ENCODE measurements at places on chromosomes 1 and 21. TPM values are rescaled to one million over a fixed set of nuclear protein-coding genes. Genes with fewer than 3 reads are reported as not detected.

GRCh38 chr1:155178441-155179111 is 4.9 kb downstream of the TRIM46 start:
- DNase-seq = no peak
- no peak overlapping the region for H3K27ac ChIP-seq
- no peaks in the 10 kb centered on the region for H3K36me3 ChIP-seq
- peaks cover 21% of the 10 kb centered on the region for H3K4me1 ChIP-seq
- H3K27me3 ChIP-seq = no peaks in the 10 kb centered on the region
- H3K4me3 ChIP-seq = no peak overlapping the region

- H3K4me1 ChIP-seq = peaks cover 21% of the 10 kb centered on the region
- peak; percentile 83 for DNase-seq
- no peaks in the 10 kb centered on the region for H3K36me3 ChIP-seq
- H3K4me3 ChIP-seq = peak overlapping the region; percentile 18
- peak overlapping the region; percentile 84 for H3K27ac ChIP-seq
Measured at GRCh38 chr1:176211396-176212165, 4.5 kb upstream of the COP1 start.

DNA sequence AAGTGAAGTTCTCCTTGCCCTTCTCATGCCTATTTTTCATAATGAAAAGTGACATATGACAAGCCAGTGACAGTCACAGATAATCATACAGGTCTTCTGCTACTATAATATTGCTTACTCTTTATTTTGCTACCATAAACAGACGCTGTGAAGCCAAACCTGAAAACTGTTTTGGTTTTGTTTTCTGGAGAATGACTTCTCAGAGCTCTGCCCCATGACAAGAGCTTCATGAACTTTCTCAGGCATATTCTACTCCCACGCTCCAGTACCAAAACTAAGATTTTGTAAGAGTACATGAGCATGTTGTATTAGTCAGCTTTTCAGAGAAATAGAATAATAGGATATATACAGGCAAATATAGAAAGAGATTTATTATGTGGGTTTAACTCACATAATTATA is 64.3 kb upstream of the VTCN1 start:
- no peak overlapping the region for H3K4me3 ChIP-seq
- H3K27me3 ChIP-seq = no peaks in the 10 kb centered on the region
- H3K4me1 ChIP-seq = peaks cover 21% of the 10 kb centered on the region
- no peaks in the 10 kb centered on the region for H3K36me3 ChIP-seq

MX2 gene
- total RNA-seq = 3.4 TPM

DNA sequence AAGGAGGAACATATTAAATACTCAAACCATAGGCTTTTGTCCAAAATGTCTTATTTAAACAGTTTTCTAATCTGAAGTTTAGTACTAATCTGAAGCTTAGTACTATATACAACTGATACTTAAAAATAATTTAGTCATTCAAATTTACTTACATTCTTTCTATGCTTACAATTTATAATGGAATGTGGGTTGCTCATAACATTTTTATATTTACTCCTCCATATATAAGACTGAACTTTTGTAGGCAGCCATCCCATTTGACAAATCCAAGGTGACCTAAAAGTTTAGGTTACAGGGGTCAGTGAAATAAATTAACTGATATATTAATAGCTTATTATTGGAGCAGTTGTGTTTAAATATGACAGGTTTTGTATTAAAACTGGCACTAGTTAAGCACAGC is 570.6 kb downstream of the DPYD start:
- H3K27ac ChIP-seq = no peak overlapping the region

CHI3L1 gene
- not detected for total RNA-seq

GRCh38 chr1:168319691-168320090 is 39.0 kb downstream of the TBX19 start:
- H3K27ac ChIP-seq = no peak overlapping the region
- no peak for DNase-seq
- no peaks in the 10 kb centered on the region for H3K36me3 ChIP-seq
- H3K27me3 ChIP-seq = no peaks in the 10 kb centered on the region

GRCh38 chr21:32611471-32611997 is 643 bp downstream of the CFAP298 start:
- peaks cover 3% of the 10 kb centered on the region for H3K36me3 ChIP-seq
- H3K27ac ChIP-seq = peak overlapping the region; percentile 68
- H3K4me3 ChIP-seq = peak overlapping the region; percentile 90

- H3K36me3 ChIP-seq = no peaks in the 10 kb centered on the region
- peaks cover 18% of the 10 kb centered on the region for H3K4me1 ChIP-seq
- no peak for DNase-seq
Measured at GRCh38 chr1:91835087-91835521, 50.8 kb downstream of the TGFBR3 start.

- no peaks in the 10 kb centered on the region for H3K4me1 ChIP-seq
- peaks cover 19% of the 10 kb centered on the region for H3K27me3 ChIP-seq
- no peak for DNase-seq
- H3K27ac ChIP-seq = no peak overlapping the region
Measured at GRCh38 chr1:231162297-231162969, 575 bp downstream of the TRIM67 start.

GRCh38 chr1:247849616-247850015 is 7.4 kb upstream of the TRIM58 start:
- H3K36me3 ChIP-seq = no peaks in the 10 kb centered on the region
- H3K27me3 ChIP-seq = no peaks in the 10 kb centered on the region
- no peaks in the 10 kb centered on the region for H3K4me1 ChIP-seq
- H3K4me3 ChIP-seq = no peak overlapping the region

- no peak overlapping the region for H3K4me3 ChIP-seq
- no peaks in the 10 kb centered on the region for H3K27me3 ChIP-seq
- H3K27ac ChIP-seq = no peak overlapping the region
- peaks cover 15% of the 10 kb centered on the region for H3K4me1 ChIP-seq
Measured at GRCh38 chr1:6803357-6803756, 18.1 kb downstream of the CAMTA1 start.

DNA sequence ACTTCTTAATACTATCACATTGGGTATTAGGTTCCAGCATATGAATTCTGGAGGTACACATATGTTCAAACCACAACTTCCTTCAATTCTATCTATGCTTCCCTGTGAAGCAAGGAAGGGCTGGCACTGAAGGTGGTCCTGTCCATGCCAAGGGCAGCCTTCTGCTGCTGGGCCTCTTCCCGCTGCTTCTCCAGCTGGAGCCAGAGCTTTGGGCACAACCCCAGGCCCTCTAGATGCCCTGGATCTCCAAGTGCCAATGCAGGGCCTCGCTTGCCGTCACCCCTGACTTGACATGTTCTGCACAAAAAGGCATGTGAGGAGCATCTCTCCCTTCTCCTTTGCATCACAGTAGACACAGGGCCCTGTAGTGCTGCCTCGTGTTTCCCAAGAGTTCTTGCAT is 62.6 kb downstream of the STYXL2 start:
- no peaks in the 10 kb centered on the region for H3K27me3 ChIP-seq
- no peak overlapping the region for H3K27ac ChIP-seq
- no peaks in the 10 kb centered on the region for H3K36me3 ChIP-seq
- no peak for DNase-seq
- H3K4me1 ChIP-seq = peaks cover 36% of the 10 kb centered on the region

COL16A1 gene
- 3.6 TPM for total RNA-seq

DNA sequence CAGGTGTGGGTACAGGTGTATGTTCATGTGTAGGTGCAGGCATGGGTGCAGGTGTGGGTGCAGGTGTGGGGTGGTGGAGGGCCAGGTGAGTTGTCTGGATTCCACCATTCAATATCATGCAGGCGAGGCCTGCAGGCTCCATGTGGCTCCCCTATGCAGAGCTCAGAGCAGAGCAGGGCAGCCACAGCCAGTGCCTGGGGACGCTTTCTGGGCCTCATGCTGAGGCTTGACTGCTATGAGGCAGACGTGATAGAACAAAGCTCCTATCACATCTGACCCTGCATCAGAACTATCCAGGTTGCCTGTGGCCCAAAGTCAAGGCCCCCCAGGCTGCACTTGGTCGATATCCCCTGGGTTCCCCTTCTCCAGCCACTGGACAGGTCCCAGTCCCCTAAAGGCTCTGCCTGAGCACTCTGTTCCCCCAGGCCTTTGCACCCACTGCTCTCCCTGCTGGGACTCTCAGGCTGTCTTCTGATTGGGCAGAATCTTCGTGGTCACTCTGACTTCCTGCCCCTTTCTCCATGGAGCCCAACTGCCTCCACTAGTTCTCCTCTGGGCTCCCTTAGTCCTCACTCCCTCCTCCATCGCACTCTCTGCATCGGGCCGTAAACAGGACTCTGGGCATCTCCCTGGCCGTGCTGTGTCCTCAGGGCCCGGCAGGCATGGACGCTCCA is 78.6 kb upstream of the ACTL8 start:
- no peaks in the 10 kb centered on the region for H3K36me3 ChIP-seq
- DNase-seq = no peak
- H3K27ac ChIP-seq = no peak overlapping the region
- no peaks in the 10 kb centered on the region for H3K27me3 ChIP-seq
- H3K4me3 ChIP-seq = no peak overlapping the region

CYP2J2 gene
- 1.6 TPM for total RNA-seq

PDZK1IP1 gene
- total RNA-seq = 8.5 TPM

DNA sequence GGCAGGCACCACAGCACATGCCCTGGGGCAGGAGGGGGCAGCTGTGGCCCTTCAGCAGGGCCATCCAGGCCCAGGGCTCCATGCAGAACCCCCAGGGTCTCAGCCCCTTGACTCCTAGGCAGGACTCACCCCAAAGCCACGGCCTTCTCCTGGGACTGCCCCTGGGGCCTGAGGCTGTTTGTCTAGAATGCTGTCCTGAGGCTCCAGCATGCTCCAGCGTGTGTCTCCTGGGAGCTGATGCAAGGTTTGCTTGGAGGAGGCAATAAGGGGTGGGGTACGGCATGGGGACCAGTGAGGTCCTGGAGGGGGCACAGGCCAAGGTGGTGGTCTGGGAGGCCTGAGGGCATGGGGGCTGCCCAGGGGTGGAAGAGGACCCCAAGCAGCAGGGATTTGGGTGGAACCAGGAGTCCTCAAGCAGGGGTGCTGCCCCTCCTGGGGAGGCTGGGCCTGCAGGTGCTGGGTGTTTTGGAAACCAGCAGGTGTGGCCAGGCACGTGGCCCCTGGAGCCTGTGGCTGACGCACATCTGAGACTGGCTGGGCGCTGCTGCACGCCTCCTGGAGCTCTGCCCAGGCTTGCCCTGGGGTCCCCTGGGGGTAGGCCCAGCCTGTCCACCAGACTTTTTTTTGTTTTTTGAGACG is 7.8 kb upstream of the CALML6 start:
- peaks cover 12% of the 10 kb centered on the region for H3K4me1 ChIP-seq
- H3K36me3 ChIP-seq = no peaks in the 10 kb centered on the region
- no peak for DNase-seq
- H3K27me3 ChIP-seq = no peaks in the 10 kb centered on the region
- no peak overlapping the region for H3K4me3 ChIP-seq

DNA sequence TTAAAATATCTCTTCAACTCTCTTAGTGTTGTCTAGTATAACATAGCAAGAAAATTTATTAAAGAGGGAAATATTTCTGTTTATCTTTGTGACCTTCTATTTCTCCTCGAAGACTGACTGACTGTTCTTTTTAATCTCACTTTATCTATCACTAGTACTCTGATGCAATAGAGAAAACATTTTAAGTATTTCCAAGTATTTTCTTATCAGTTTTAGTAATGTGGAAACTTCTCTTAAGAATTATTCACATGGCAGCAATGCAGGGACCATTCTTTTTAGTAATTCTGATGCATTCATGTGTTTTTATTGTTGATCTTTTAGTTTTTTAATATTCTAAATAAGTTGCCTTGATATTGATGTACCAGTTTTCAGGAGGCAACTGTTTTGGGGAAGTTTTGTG is 115.7 kb downstream of the NEK7 start:
- DNase-seq = no peak
- H3K4me1 ChIP-seq = no peaks in the 10 kb centered on the region
- H3K27me3 ChIP-seq = no peaks in the 10 kb centered on the region
- H3K27ac ChIP-seq = no peak overlapping the region

RHCE gene
- total RNA-seq = 0.78 TPM

DNA sequence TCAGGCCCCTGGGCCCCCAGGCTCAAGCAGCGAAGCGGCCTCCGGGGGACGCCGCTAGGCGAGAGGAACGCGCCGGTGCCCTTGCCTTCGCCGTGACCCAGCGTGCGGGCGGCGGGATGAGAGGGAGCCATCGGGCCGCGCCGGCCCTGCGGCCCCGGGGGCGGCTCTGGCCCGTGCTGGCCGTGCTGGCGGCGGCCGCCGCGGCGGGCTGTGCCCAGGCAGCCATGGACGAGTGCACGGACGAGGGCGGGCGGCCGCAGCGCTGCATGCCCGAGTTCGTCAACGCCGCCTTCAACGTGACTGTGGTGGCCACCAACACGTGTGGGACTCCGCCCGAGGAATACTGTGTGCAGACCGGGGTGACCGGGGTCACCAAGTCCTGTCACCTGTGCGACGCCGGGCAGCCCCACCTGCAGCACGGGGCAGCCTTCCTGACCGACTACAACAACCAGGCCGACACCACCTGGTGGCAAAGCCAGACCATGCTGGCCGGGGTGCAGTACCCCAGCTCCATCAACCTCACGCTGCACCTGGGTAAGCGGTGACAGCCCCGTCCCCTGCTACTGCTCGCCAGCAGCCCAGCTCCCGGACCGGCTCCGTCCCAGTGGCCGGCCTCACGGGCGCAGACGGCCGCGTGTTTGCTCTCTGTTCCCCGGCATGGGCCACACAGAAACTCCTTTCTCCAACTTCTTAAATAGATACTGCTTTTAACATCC is 539 bp downstream of the LAMC1 start:
- no peaks in the 10 kb centered on the region for H3K27me3 ChIP-seq
- H3K36me3 ChIP-seq = no peaks in the 10 kb centered on the region

GRCh38 chr1:6870086-6870485 is 84.8 kb downstream of the CAMTA1 start:
- H3K4me1 ChIP-seq = no peaks in the 10 kb centered on the region
- H3K36me3 ChIP-seq = no peaks in the 10 kb centered on the region
- H3K27ac ChIP-seq = no peak overlapping the region
- no peak for DNase-seq
- no peaks in the 10 kb centered on the region for H3K27me3 ChIP-seq

- H3K36me3 ChIP-seq = peaks cover 16% of the 10 kb centered on the region
- peak overlapping the region; percentile 40 for H3K27ac ChIP-seq
- peaks cover 39% of the 10 kb centered on the region for H3K4me1 ChIP-seq
- H3K27me3 ChIP-seq = no peaks in the 10 kb centered on the region
- peak; percentile 67 for DNase-seq
- no peak overlapping the region for H3K4me3 ChIP-seq
Measured at GRCh38 chr1:31639543-31639942, 5.1 kb downstream of the PEF1 start.

GRCh38 chr1:31230378-31230777 is 9.3 kb downstream of the NKAIN1 start:
- no peak overlapping the region for H3K4me3 ChIP-seq
- no peak overlapping the region for H3K27ac ChIP-seq
- no peaks in the 10 kb centered on the region for H3K36me3 ChIP-seq
- H3K4me1 ChIP-seq = no peaks in the 10 kb centered on the region
- no peak for DNase-seq
- no peaks in the 10 kb centered on the region for H3K27me3 ChIP-seq

- H3K27ac ChIP-seq = no peak overlapping the region
- H3K27me3 ChIP-seq = no peaks in the 10 kb centered on the region
Measured at GRCh38 chr1:151287341-151287699, 5.2 kb downstream of the ZNF687 start.

Measured in PC-9 (cell line).